WERI-Rb-1 (cell line): ENCODE measurements at places on chromosomes 2 and 18.

GRCh38 chr2:79530443-79530842 lies 17.6 kb downstream of the CTNNA2 start:
- no peak for DNase-seq

DNA sequence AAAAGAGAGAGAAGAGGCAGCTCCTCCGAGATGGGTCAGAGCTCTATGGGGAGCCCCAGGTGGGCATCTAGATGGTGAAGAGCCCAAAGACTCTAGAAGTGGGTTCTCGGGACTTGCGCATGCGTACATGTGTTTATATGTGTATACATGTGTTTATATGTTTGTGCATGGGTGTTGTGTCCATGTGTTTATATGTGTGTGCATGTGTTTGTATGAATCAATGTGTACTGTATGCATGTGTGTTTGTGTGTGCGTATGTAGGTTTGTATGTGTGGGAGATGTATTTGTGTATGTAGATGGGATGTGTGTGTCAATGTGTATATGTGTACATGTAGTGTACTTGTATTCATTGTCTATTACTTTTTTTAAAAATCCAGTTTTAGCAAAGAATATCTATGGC lies 25.6 kb downstream of the DNPEP start:
- no peak for DNase-seq

DNA sequence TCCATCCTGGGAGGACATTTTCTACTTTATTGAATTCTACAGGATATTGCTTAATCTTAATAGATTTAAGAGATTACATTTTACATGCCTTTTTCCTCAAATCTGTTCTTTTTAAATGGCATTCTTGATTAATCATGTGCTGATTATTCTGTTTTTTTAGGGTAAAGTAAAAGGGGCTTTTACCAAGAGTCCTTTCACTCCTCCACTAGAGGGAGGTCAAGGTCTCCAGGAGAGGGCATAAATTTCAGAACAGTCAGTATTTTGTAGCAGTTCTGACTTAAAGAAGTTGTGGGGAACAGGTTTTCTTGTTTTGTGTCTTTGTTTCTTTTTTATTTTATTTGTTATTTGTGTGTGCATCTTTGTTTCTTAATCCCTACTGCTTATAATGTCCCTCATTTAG lies 25.4 kb downstream of the WDR75 start:
- DNase-seq = peak; percentile 23

DNA sequence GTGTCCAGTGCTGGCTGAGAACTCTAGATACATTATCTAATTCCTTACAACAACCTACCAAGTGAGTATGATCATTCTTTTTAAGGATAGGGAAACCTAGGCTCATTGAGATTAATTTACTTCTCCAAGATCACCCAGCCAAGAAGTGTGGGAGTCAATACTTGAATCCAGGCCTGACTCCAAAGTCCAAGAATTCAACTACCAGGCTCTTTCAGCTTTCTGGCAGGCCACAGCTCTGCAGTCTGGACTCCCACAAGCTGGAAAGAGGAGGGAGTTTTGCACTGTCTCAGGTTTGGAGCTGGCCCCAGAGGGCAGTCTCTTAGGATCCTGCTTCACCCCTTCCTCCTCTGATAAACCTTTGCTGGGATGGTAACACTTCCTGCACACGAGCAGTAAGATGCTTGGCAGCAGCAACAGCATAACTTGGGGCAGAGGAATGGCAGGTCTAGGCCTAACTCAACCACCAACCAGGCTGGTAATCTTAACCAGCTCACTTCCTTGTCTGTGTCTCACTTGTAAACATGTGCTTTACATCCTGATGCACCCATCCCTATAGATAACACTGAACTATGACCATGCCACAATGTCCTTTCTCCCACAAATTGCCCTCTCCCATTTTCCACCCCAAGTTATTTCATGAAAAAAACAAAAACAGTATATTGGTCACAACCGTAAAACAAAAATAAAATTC lies 111.1 kb upstream of the ACAA2 start:
- DNase-seq = no peak

DNA sequence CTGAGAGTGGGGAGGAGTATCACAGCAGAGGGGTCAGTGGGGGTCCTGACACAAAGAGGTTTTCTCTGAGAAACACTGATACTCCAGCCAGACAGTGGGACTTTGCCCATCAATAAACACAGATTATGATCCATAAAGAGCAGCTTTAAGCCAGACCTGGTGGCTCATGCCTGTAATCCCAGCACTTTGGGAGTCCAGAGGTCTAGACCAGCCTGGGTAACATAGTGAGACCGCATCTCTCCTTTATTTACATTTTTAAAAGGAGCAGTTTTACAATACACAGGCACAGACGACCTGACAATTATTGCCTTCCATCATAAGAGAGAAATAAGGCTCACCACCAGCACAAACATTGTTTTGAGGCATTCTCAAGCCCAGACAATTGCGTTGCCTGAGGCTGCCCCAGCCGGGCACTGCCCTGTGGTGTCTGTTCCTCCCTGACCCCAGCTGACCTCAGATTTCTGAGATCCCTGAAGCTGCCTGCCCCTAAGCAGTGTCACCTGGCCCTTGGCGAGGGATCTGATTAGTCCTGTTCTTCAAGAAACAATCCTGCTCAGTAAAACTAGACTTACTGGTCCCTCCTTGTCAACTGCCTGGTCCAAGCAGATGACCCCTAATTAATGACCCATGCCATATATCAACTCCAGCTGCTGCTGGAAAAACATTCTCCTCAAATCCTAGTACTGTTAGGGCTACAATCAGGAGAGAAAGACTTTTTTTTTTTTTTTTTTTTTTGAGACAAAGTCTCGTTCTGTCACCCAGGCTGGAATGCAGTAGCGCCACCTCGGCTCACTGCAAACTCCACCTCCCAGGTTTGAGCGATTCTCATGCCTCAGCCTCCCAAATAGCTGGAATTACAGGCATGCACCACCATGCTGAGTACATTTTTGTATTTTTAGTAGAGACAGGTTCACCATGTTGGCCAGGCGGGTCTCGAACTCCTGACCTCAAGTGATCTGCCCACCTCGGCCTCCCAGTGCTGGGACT lies 59.4 kb upstream of the SOS1 start:
- DNase-seq = no peak

GRCh38 chr18:34976123-34976522 lies 65.1 kb upstream of the MAPRE2 start:
- DNase-seq = no peak
